Fibroblast of the aortic adventitia (primary cell): ENCODE measurements at places on chromosomes 6 and 20.

DNA sequence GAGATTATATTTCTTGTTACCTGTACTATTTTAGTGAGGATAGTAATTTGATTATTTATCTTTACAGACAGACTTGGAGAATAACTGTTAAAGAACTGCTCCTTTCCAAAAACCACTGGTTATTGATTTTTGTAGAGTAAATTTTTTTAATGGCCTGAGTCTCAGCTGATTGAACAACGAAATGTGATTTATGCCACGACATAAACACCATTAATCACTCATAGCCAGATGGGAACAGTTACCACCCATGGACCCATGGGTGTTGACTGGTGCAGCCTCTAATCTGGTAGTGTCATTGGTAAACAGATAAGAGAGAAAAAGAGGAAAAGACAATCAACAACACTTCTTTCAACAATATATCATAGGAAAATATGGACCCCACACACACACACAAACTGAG is 101.4 kb upstream of the BEND6 start:
- DNase-seq = no peak

GRCh38 chr6:76631622-76632021 is 559.2 kb upstream of the IMPG1 start:
- DNase-seq = no peak

- peak; percentile 66 for DNase-seq
These were observed 262.4 kb downstream of the PHF3 start for GRCh38 chr6:63897952-63898351.

DNA sequence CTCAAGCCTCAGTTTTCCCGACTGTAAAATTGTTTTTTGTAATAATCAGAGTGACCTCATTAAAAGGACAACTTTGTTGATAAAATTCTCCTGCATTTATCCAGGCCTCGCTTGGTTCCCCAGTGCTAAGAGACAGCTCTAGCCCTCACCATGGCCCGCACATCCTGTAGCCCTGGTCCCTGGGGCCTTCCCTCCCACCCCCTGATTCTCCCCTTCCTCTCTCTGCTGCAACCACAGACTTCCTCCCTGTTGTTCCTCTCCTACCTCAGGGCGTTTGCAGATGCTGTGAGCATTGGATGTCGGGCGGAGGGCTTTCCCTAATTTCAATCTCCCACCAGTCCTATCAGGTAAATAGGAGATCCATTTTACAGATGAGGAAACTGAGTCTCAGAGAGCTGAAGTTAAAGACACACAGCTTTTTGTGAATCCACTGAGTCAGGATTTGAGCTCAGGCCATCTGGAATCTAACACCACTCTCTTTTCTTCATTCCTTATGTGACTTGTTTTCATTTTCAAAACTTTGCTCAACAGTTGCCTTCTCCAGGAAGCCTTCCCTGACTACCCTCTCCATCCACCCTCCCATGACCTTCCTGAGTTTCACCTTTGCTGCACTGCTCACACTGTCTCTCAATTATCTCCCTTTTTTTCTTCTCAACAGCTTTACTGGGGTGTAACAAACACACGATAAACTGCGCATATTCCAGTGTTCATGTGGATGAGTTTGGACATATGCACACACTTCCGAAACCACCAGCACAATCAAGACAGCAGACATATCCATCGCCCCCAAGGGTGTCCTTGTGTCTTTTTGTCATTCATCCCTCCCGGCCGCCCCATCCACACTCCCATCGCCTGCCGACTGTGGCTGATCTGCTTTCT is 107.1 kb downstream of the CEBPB start:
- DNase-seq = no peak

- DNase-seq = no peak
These were observed 2.7 kb upstream of the ABHD16B start for GRCh38 chr20:63858393-63859165.

- peak; percentile 71 for DNase-seq
These were observed 14.3 kb upstream of the NCOA3 start for GRCh38 chr20:47487175-47487917.

GRCh38 chr6:38852215-38852614 is 137.1 kb downstream of the DNAH8 start:
- no peak for DNase-seq

DNA sequence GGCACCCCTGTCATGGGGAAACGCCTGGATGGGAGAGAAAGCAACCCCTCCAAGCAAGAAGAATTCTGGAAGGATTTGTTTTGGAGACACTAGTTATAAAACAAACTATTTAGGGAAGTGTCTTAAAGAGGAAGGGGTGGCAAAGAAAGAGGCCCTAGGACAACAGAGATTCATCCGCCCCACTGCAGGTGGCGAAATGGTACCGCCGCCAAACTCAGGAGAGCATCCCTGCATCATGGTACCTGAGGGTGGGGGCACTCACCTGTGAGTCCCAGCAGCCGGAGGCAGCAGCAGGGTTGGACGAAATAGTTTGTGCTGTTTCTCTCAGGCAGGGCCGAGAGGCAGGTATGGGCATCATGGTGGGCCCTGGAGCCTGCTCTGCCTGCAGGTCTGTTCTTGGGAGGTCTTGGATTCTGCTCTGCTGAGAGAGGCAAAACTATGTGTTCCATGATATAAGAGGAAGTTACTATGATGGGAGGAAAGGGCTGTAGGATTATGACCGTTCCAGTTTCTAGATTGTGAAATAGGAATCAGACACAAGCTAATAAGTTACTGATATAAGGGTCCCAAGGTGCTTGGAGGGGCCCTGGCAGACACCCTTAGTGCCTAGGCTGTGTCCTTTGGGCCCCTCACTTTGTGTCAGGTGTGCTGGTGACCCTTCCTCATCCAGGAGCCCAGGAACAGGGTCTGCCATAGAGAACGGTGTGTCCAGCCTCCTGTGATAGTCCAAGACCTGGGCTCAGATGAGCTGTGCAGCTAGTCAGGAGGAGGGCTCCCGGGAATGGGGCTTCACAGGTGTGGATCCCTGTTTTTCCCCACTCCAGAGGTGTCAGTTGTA is 20.4 kb downstream of the SIRPD start:
- DNase-seq = no peak

DNA sequence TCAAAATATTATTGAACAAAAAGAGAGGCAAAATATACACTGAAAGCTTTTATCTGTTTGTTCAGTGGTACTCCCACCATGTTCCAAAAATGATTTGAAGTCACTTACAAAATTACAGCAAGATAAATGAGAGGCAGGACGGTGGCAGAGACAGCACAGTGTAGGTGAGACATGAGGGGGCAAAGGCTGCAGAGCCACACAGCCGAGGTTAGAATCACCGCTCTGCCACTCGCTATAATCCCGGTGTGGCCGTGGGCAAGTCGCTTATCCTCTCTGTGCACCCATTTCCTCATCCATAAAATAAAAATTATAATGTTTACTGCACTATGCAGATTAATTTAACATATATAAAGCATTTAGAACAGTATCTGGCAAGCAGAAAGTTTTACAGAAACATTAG is 140.1 kb upstream of the BEND6 start:
- no peak for DNase-seq

- DNase-seq = no peak
These were observed 12.9 kb downstream of the FARS2 start for GRCh38 chr6:5274231-5274630.

- DNase-seq = no peak
These were observed 247.0 kb downstream of the LRFN2 start for GRCh38 chr6:40340196-40340595.

DNA sequence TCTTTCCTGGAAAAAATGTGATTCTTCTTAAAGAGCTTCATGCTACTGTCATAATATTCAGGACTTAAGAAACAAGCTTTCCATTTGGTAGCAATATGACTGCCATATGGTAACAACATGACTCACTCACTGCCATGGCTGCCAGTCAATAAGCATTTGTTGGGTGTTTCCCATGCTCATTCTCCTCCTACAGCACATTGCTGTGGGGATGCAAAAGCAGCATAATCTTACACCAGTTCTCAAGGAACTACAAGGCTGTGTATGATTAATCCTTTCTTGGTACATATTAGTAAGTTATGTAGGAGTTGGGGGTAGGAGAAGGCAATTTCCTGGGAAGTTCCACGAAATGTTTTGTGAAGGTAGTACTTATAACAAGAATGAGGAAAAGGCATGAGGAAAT is 76.7 kb downstream of the CEP162 start:
- peak; percentile 80 for DNase-seq

DNA sequence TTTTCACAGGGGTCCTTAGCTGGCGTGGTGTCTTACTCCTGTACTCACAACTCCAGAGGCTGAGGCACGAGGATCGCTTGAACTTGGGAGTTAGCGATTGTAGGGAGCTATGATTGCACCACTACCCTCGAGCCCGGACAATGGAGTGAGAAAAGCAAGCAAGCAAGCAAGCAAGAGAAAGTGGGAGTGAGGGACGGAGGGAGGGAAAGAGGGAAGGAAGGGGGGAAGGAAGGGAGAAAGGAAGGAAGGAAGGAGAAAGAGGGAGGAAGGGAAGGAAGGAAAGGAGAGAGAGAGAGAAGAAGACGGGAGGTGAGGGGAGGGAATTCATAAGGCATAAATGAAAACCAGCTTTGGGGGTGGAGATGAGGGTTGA is 120.5 kb downstream of the TRIM27 start:
- DNase-seq = no peak

DNA sequence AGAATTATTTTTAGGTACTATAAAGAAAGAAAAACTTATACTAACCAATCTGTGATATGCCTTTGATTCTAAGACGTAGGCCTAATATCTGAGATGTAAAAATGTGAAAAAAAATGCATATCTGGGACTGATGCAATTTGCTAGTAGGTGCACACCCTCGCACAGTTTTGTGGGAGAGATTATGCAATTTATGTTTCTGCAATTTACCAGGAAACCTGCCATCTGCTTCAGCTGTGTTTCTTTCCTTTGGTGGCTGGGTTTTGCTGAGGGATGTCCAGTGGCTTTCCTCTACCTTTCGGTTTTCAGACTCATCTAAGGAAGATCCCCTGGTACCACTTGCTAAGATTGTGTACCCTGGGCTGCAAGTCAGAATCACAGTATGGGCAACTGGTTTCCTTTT is 186.9 kb downstream of the ZFP64 start:
- DNase-seq = peak; percentile 89

DNA sequence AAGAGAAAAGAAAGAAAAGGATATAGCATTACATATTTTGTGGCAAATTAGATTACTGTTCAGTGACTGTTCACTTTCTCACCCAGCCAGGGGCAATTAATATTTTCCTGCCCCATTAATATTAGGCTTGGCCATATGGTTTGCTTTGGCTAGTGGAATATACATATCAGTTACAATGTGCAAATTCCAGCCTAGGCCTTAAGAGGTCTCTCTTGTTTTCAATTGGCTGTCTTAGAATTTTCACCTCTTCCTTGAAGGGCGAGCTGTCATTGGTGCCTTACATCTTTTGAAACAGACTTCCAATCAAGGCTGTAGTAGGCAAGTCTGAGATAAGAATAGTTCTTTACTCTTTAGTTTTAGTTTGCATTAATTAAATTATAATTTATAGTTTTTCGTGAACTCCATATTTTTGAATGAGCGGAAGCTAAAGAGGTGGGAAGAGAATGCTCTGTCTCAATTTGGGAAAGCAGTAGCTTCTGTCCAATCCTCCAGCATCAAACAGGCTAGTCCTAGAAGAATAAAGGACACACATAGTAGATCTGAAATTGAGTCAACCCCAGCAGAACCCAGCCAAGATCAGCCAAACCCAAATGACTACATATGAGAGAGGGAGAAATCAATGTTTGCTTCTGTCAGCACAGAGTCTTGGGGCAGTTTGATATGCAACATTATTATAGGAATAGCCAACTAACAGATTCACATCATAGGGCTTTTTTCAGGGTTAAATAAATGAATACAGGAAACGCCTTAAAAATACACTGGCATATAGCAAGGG is 6.3 kb upstream of the CSNK2A1 start:
- DNase-seq = no peak

- DNase-seq = no peak
These were observed 106.5 kb downstream of the HIVEP1 start for GRCh38 chr6:12118607-12119006.

DNA sequence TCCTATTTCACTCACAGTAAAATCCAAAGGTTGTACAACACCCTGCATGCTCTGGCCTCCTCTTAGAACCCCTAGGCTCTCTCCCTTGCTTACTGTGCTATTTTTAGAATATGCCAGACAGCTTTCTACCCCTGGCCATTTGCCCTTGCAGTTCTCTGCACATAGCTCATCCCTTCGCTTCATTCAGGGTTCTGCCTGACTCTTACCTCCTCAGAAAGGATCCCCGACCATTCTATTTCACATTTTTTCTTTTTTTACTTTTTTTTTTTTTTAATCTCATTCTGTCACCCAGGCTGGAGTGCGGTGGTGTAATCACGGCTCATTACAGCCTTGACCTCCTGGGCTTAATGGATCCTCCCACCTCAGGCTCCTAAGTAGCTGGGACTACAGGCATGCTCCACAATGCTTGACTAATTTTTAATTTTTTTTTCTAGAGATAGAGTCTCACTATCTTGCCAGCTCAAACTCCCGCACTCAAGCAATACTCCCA is 33.6 kb downstream of the COMMD7 start:
- DNase-seq = no peak

GRCh38 chr6:46046558-46047174 is 31.0 kb upstream of the CLIC5 start:
- DNase-seq = no peak

DNA sequence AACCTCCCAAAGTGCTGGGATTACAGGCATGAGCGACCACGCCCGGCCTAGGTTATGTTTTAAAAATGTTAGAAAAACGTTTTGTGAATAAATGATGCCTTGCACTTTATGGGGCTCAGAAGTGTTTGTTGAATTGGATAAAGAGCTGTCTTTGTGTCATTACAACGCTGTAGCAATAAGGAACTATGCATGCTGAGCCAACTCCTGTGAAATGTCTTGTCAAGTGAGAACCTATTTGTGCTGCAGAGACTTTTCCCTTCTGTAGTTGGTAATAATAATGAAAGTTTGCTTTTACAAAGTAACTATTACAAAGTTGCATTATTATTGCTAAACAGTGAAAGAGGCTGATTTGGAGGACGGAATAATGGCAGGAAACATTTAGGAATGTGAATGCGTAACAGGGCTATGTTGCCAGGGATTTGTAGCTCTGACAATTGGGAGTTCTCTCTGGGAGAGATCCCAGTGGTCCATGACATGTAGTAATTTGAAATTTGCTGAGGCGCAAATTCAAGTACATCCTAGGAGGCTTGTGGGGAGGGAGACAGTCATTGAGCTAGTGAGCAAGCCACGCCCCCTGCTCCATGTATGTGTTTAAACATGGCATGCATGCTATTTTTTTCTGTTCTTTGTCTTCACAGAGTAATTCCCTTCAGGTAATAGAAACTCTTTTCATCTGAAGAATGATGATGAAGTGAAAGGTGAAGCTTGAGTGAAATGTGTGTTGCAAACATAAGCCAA is 16.8 kb upstream of the BICRAL start:
- DNase-seq = peak; percentile 52

- DNase-seq = peak; percentile 77
These were observed 123.9 kb downstream of the MAFB start for GRCh38 chr20:40565001-40565681.

DNA sequence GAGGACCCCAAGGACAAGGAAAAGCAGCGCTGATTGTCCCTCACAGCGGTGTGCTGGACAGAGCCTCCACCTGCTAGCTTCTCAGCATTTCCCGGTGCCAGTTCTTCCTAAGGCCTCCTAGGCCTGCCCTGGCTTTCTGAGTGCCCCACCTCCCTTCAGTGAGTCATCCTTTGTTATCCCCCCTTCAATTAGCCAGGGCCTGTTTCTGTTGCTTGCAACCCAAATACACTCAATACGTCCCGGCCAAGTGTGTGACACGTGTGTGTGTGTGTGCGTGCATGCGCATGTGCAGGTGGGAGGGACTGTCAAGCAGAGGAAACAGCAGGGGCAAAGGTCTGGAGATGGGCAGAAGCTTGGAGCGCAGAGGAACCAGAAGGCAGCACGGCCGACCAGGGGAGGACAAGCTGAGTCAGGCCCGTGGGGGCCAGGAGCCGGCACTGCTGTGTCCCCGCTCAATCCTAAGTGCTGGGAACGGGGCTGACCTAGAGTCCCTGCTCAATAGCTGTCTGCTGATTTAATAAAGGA is 159.8 kb downstream of the PREX1 start:
- DNase-seq = peak; percentile 16
